ENCODE measurements at places on chromosomes 11 and 22.

- DNase-seq: no peak
Observed at GRCh38 chr22:39546889-39547586, 14.5 kb upstream of the RPS19BP1 start.

- DNase-seq: no peak
Observed at GRCh38 chr11:15558513-15559181, 443.9 kb downstream of the INSC start.

DNA sequence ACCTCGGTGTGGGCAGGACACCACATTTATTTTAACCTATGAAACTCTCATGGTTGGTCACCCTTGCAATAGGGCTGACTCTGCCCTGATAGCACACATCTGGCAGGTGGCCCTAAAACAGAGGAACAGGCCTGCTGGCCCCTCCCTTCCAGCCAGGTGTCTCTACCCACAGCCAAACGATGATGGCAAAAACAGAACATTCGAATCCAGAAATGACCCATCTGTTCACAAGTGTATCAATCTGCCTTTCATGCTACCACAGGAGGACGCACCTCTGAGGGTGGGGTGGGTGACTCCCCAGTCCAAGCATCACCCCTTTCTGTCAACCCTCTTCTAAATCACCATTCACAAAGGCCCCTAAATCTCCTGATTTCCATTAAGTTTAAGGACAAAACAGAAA, 118.1 kb downstream of the ETS1 start:
- DNase-seq: no peak

- DNase-seq: no peak
Observed at GRCh38 chr11:71170624-71171423, 81.6 kb downstream of the SHANK2 start.

DNA sequence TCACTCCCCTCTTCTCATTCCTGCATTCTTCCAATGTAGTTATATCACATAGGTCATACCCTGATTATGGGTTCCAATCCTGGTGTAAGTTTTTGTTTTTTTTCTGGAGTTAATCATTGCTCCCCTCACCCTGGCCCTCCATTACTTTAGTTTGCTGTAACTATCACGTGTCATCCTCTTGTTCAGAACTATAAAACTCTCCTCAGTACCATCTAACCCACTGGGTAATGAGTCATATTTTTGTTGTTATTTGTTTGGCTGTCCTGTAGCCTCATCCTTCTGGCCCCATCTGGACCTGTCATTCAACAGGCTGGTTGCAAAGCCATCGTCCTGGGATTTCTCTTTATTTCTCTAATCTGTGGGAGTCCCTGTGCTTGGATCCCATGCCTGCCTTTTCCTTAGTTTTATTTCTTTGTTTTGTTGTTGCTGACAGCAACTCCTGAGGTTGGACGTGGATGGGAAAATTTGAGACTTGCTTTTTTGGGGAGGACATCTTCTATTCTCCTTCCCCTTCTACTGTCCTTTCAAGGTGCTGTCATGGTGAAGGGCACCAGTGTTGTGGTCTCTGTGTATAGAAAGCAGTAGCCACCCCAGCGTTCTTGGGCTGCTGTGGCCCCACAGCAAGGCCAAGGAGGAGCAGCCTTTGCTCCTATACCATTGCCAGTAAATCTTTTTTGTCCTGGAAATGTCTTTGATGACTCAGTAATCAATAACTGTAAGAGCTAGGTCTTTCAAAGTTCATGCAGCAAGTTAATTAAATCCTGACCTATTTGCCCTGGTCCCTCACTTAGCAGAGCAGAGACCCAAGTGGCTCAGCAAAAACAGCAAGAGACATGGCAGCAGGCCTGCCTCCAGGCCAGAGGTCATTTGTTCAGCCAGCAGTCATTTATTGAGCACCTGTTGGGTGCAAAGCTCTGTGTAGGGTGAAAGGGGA, 82.5 kb downstream of the C22orf31 start:
- DNase-seq: no peak

DNA sequence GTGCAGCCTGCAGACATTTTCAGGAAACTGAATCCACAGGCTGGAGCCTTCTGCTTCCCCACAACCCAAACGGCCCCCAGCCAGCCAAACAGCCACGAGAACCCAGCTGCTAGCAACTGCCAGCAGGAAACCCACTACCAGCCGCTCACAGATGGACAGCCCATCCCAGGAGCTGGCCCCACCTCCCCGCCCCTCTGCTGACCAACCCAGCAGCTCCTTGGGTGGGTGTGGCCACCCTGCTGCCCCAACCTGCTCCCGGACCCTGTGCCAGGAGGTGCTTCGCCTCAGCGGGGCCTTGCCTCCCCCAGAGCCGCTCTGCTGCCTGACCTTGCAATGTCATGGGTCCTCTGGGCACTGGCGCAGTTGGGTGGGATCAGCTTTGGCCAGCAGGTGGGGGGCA, 8.2 kb upstream of the CCDC188 start:
- DNase-seq: no peak

GRCh38 chr11:30837252-30837651, 251.1 kb upstream of the MPPED2 start:
- no peak for DNase-seq

DNA sequence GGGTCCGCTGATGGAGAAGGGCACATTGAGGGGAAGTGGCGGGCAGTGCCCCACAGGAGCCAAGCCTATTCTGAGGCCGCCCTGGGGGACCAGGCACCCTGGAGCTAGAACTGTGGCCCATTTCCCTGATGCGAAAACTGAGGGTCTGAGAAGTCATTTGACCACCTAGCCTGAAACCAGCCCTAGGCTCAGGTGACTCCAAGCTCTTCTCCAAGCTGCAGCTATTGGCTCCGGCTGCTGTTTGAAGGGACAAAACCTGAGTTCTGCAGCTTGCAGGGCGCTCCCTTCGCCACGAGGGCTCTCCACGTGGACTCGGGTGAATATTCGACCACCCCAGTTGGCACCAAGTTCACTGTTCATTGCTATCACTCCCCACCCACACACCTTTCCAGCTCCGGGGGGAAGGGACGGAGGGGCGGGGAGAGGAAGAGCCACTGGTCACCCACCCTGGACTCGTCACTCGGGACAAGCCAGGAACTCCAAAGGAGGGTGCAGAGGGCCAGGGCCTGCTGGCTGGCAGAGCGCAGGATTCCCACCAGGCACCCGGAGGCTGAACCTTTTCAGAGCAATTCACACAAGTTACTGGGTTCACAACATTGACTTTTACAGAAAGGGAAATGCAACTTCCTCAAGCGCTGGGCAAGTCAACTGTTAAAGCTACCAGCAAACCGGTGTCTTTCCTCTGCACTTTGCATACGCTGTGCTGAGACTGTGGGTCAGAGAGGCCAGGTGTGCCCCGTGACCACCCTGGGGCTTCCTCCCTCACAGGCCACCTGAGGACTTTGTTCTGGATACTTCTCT, 1.1 kb upstream of the RAC2 start:
- no peak for DNase-seq

DNA sequence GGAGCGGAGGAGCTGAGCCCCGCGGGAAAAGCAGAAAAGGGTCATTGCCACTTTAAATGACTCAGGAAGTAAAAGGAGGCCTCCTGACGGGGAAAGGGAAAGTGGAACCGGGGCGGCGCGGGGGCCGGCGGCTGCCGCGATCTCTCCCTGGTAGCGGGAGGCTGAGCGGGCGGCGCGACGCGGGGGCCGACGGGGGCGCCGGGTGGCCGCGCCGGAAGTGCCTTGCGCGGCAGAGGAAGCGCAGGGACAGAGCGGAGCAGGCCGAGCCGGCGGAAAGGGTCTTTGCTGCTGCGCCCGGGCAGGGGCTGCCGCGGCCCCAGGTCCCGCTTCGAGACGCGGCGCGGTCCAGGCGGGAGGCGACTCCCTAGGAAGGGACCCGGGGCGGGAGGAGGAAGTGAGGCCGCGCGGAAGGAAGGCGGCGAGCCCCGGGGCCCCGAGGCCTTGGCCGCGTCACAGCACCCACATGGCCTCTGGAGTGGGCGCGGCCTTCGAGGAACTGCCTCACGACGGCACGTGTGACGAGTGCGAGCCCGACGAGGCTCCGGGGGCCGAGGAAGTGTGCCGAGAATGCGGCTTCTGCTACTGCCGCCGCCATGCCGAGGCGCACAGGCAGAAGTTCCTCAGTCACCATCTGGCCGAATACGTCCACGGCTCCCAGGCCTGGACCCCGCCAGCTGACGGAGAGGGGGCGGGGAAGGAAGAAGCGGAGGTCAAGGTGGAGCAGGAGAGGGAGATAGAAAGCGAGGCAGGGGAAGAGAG, at the start of gene TRIM44:
TRIM44 (plus strand) TSS at position 127 of the 759 bp plus-strand sequence; CDS start at position 464, 337 bp downstream.
- peak; percentile 79 for DNase-seq

DNA sequence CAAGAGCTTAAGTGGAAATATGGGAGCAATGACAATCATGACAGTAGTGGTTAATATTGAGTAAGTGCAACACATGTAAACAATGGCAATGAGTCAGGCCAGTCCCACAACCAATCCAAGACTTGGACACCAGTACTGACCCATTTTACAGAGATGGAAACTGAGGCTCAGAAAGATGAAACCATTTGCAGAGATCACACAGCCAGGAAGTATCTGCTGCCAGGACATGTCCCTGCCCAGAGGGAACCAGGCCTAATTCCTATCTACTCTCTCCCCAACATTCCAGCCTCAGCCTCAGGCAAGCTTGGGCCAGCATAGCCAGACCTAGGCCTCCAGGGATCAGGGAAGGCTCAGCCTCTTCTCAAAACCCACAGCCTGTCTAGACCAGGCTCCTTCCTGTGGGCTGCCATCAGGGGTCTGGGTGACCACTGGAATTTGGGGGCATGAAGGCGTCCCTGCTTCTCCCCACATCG, 395.1 kb downstream of the MN1 start:
- DNase-seq: no peak

DNA sequence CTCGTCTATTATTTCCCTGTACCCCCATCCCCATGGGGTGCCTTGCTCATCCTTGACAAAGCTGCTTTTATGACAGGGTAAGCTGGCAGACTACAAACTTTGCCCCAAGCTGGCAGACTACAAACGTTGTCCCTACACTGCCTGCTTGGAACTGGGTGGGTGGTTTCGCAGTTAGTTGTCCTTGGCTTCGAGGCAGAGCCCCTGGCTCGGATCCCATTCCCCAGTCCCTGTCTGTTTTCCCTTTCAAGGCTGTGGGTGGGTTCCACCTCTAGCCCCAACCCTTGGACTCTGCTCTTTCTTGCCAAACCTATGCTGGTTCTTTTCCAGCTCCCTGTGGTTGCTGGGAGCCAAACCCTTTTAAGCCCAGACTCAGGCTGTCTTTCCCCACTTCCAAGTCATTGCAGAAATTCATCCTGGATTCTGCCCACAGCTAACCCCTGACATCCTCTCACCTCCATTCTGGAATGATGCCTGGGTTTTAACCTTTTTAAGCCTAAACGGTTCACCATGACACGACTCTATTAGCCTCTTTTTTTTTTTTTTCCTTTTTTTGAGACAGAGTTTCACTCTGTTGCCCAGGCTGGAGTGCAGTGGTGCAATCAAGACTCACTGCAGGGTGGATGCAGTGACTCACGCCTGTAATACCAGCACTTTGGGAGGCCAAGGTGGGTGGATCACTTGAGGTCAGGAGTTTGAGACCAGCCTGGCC, 9.2 kb upstream of the RBM14 start:
- no peak for DNase-seq

DNA sequence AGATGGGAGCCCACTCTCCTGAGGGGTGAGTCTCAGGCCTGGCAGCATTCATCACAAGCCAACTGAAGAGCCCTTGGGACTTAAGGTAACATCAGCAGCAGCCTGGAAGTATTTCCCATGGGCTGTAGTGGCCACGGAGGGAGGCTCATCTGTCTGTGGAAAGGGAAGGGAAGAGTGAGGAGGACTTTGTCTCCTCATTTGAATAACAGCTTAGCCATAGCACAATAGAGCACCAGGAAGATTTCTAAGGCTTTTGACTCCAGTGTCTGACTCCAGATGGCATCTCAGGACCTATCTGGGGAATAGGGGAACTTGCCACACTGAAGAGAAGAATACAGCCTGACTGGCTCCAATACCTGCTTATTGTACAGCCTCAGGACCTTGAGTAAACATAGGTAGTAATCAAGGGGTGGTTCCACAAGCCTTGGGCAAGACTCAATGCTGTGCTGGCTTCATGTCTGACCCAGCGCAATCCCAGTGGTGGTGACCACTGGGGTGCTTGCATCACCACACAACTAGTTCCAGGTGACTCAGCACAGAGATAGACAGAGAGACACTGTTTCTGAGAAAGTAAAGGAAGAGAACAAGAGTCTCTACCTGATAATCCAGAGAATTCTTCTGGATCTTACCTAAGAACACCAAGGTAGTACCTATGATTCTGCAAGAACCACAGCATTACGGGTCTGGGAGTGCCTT, 510.5 kb upstream of the CCDC179 start:
- no peak for DNase-seq

GRCh38 chr11:34924714-34925113, 8.3 kb downstream of the PDHX start:
- DNase-seq: no peak

- no peak for DNase-seq
Observed at GRCh38 chr11:36065436-36065835, 121.6 kb downstream of the LDLRAD3 start.

- no peak for DNase-seq
Observed at GRCh38 chr22:26134654-26135330, 34.5 kb upstream of the SEZ6L start.

DNA sequence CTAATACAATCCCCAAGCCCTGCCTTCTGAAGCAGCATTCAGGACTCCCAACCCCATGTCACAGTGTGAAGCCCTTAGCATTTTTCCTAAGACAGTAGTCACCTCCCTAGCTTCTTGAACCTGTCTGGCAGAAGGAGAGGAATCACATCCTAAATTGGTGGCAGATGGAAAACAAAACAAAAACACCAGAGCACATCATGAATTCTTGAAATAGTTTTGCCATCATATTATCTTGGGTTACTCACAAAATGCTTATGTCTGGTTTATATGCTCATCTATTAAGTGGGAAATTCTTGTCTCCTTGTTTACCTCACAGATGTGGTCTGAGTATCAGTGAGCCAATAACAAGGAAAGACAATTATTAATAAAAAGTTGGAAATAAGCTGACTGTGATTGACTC, 15.3 kb downstream of the OR51M1 start:
- no peak for DNase-seq

- no peak for DNase-seq
Observed at GRCh38 chr11:120064341-120064740, 73.6 kb downstream of the TRIM29 start.

DNA sequence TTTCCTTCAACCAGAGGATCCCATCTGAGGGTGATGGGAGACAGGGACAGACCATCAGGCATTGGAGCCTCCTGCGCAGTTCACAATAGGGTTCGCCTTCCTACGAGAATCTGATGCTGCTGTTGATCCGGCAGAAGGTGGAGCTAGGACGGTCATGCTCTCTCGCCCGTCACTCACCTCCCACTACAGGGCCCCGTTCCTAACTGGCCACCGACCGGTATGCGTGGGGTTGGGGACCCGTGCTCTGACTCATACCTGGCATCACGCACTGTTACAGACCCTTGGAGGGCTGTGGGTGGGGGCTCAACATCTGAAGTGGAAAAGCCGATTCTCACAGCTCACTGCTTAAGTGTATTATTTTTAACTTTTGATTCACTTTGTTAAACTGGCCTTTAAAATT, 402.3 kb downstream of the BRD1 start:
- no peak for DNase-seq

DNA sequence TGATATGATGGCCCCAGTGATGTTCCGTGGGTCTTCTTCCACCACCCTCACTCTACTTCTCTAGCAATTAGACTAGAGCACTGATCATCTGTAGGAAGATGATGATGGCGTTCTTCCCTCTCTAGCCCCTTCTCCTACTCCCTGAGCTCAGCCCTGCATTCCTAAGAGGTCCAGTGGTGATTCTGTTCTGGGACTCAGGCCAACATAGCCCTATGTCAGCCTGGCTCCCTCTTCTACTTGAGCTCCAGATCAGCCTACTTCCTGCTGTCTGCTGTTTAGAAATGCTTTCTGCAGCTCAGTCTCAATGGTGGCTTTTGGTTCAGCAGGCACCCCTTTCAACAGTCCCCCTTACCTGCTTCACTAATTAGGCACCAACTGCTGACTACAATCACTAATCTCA, 86.1 kb upstream of the ZBED5 start:
- no peak for DNase-seq

Measured in T-cell (primary cell).